ENCODE measurements at places on chromosomes 11 and 22. TPM values are rescaled to one million over a fixed set of nuclear protein-coding genes. Genes with fewer than 3 reads are reported as not detected.

GRCh38 chr22:43749473-43749872 lies 62.6 kb downstream of the EFCAB6 start:
- H3K27ac ChIP-seq, result no peak overlapping the region
- no peaks in the 10 kb centered on the region for H3K36me3 ChIP-seq
- no peak overlapping the region for H3K4me3 ChIP-seq
- DNase-seq, result no peak

- DNase-seq, result no peak
- H3K4me3 ChIP-seq, result no peak overlapping the region
- no peaks in the 10 kb centered on the region for H3K4me1 ChIP-seq
Measured at GRCh38 chr11:123671534-123671933, 17.1 kb upstream of the SCN3B start.

DNA sequence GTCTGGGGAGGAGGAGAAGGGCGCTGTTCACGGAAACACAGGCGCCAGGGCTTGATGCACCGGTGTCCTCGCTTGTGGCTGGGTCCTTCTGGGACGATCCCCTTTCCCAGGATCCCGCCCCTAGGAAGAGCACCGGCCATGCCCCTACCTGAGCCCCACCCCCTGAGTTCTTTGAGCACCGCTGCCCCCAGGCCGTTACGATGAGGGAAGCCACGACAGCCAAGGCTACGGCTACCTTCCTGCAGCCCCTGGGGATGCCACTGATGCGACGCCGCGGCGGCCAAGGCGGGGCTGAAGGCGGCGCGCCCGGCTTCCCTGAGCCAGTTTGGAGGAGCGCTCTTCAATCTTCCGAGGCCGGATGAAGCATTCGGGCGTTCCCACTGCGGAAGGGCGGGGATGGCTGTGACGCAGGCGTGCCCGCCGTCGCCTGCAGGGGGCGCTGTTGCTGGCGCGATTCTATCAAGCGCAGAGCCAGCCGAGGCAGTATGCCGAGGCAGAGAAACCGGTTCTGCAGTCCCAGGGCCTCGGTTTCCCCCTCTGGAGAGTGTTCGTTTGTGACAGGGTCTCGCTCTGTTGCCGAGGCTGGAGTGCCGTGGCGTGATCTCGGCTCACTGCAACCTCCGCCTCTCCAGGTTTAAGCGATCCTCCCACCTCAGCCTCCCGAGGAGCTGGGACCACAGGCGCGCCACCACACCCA lies 9.7 kb upstream of the NEFH start:
- no peaks in the 10 kb centered on the region for H3K36me3 ChIP-seq
- H3K27me3 ChIP-seq, result no peaks in the 10 kb centered on the region
- no peak overlapping the region for H3K4me3 ChIP-seq
- DNase-seq, result peak; percentile 33

- H3K4me3 ChIP-seq, result no peak overlapping the region
- no peaks in the 10 kb centered on the region for H3K27me3 ChIP-seq
- H3K27ac ChIP-seq, result no peak overlapping the region
- H3K4me1 ChIP-seq, result no peaks in the 10 kb centered on the region
Measured at GRCh38 chr22:23400286-23400981, 179.7 kb downstream of the IGLL1 start.

GRCh38 chr11:63911876-63912275 lies 5.1 kb downstream of the RCOR2 start:
- peaks cover 2% of the 10 kb centered on the region for H3K36me3 ChIP-seq
- H3K4me3 ChIP-seq, result no peak overlapping the region
- H3K27me3 ChIP-seq, result no peaks in the 10 kb centered on the region
- no peak for DNase-seq

- DNase-seq, result peak; percentile 8
- no peak overlapping the region for H3K27ac ChIP-seq
- no peaks in the 10 kb centered on the region for H3K36me3 ChIP-seq
- no peaks in the 10 kb centered on the region for H3K27me3 ChIP-seq
- H3K4me3 ChIP-seq, result no peak overlapping the region
- peaks cover 8% of the 10 kb centered on the region for H3K4me1 ChIP-seq
Measured at GRCh38 chr11:8008212-8008611, 21.1 kb downstream of the EIF3F start.

The ZFPL1 gene
- 35.4 TPM for total RNA-seq

The PANX3 gene
- total RNA-seq, result not detected

GRCh38 chr22:20787746-20788626 lies 14.1 kb downstream of the SERPIND1 start:
- DNase-seq, result no peak
- H3K4me1 ChIP-seq, result no peaks in the 10 kb centered on the region
- H3K36me3 ChIP-seq, result no peaks in the 10 kb centered on the region
- H3K27ac ChIP-seq, result no peak overlapping the region
- no peaks in the 10 kb centered on the region for H3K27me3 ChIP-seq

- no peak overlapping the region for H3K4me3 ChIP-seq
- H3K27ac ChIP-seq, result no peak overlapping the region
- no peaks in the 10 kb centered on the region for H3K27me3 ChIP-seq
- H3K4me1 ChIP-seq, result no peaks in the 10 kb centered on the region
- H3K36me3 ChIP-seq, result no peaks in the 10 kb centered on the region
- no peak for DNase-seq
Measured at GRCh38 chr11:11454671-11455223, 101.7 kb upstream of the CSNK2A3 start.

DNA sequence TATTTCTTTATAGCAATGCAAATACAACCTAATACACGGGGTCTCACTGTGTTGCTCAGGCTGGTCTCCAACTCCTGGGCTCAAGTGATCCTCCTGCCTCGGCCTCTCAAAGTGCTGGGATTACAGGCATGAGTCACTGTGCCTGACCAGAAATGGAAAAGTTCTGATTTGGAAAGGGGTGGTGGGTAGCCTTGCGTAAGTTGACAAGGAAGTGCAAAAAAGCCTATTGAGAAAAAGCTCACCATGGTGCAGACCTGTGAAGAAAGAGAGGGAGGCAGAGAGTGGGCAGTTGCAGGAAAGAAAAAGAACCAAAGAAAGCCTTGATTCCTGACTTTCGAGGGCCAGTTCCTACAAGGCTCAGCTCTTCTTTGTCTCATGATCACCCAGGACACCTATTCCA lies 27.1 kb downstream of the AGBL2 start:
- no peak for DNase-seq
- no peaks in the 10 kb centered on the region for H3K36me3 ChIP-seq
- H3K4me3 ChIP-seq, result no peak overlapping the region
- no peak overlapping the region for H3K27ac ChIP-seq

The CABP4 gene
- 5.3 TPM for total RNA-seq

DNA sequence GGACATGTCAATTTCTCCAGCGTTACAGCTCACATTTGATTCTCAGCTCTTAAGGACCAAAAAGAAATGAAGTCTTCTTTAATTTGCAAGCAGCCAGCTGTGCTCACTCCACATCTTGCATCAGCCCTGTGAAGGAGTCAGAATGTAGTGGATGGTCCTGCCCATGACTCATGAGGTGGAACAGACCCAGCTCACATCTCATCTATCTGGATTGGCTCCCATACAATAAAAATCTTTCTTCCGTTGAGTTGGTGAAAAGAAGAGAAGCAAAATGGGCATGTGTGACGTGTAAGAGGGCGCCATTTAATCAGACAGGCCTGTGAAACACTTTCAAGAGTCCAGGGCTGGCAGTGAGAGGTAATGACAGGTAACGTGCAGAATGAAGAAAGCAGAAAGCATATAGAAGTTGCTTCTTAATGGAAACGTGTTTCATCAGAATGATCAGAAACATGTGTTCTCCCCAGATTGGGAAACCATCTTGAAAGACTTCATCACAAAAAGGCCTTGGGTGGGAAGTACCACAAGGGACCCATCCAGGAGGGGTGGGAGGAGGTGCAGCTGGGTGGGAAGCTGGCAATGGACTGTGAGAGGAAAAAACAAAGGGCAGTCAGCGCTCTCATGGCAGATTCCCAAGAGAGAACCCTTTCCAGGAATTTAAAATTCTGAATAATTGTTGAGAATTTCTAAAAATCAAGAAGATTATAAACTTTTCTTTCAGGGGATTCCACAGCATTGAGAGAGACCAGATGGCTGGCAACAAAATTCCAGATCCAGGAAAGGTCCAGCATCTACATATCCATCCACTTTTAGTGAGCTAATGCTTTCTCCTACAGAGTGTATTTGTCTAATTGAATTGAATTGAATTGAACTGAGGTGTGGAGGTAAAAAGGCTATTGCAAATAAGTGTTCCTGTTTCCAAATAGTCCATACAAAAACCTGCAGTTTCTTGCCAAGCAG lies 57.0 kb downstream of the ETS1 start:
- H3K27ac ChIP-seq, result no peak overlapping the region
- no peaks in the 10 kb centered on the region for H3K36me3 ChIP-seq
- no peak overlapping the region for H3K4me3 ChIP-seq
- DNase-seq, result peak; percentile 77
- H3K4me1 ChIP-seq, result peaks cover 10% of the 10 kb centered on the region

DNA sequence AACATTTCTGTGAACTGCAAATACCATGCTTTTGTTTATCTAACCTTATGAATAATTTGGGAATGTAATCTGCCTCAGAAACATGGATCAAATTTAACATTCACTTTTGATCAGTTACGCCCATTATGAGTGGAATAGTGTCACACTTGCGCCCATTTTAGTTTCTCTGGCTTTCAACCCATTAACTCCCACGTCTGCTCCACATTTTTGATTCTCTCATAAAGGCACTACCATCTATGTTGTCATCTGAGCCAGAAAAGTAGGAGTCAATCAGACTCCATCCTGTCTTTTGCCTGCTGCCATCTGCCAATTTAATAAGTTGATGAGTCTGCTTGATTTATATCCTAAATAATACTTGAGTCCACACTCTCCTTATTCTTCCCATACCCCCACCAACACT lies 1090.7 kb downstream of the DLG2 start:
- H3K27ac ChIP-seq, result no peak overlapping the region
- H3K36me3 ChIP-seq, result no peaks in the 10 kb centered on the region
- no peak for DNase-seq

DNA sequence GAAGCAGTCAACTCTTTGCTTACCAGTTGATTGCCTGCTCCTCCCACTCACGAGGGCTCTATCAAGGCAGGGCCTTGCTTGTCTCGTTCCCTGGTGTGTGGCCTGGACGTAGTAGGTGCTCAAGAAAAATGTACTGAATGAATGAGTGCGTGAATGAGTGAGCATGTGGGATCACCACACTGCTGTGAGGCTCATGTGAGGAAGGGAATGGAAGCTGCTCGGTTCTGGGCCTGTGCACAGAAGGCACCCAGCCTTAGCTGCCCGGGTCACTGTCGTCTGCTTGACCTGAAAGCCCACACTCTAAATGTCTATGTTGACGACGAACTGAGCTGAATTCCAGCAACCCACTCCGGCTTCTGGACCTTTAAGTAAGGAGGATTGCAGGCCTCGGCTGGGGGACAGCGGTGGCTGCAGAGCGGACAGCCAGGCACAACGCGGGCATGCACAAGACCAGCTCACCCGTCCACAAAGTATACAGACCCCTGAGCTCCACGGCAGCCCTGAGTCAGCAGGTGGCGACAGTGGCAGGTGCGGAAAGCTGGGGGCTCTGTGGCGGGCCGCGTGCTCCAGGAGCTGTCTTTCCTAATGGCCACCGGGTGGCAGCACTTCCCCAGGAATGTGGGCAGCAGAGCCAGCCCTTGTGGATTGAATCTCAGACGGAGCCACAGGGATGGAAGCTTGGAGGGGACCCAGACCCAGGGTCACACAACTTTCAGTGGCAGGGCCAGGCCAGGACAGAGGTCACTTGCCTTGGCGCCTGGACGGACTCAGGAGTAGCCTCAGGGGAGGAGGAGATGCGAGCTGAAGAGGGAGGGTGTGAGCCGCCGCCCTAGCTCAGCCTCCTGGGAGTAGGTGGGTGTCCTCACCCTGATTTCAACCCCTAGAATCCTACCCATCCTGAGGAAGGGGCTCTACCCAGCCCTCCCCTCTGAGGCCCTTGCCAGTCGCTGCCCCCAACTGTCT lies 5.0 kb upstream of the PICK1 start:
- no peak overlapping the region for H3K4me3 ChIP-seq
- peak; percentile 84 for DNase-seq
- no peaks in the 10 kb centered on the region for H3K36me3 ChIP-seq
